Right ventricle myocardium inferior (tissue), 1 donor: ENCODE measurements at places on chromosomes 6 and 20. TPM values are rescaled to one million over a fixed set of nuclear protein-coding genes. Genes with fewer than 3 reads are reported as not detected.

DNA sequence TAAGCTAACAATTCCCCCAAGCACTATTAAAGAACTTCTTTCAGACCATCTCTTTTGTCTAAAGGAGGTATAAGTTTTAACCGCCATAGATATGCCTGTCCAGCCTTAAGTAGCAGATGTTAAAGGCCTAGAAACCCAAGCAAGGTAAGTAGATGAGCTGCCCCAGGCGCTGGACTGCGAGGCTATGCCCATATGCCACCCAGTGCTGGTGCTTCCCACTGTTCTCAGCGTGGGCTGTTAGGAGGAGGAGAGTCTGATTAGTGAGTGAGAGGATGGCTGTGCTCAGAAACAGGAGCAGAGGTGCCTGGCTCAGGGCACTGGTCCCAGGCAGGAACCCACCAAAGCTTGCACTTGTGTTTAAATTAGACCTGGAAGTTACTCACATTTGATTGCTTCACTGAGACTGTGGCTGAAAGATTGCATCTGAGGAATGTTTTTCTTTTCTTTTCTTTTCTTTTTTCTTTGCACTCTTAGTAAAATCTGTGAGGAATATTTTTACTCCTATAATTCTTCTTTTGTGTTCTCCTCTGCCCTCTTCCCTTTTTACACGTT, 32.2 kb downstream of the PRPH2 start:
- no peak for DNase-seq

DNA sequence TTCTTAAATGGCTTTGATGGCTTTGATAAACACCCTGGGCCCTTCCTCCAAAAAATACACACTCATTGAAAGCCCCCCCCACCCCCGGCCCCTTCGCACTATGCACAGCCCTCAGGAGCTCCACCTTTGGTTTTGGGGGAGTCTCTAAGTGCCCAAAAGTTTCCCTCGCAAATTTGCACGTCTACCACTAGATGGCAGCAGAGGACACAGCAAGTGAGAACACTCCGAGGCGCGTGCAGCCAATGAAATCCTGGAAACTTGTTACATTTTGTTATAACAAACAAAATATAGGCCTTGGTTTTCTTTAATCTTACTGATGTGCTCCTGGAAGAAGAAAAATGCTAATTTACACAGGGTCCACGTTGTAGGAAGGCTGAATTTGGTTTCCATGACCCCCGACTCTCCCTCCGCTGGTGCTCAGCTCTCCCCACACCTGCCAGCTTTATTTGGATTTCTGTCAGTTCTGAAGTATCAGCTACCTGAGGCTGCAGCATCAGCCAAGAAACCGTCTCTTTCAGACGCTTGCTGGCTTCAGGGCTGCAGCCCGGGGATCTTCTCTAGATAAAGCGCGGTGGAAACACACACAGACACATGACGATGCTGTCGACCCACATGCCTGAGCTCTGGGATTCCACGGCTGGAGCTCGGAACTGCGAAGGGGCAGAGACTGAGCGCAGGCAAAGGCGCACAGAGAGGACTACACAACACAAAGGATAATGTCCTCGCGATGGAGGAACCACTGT, 148.3 kb upstream of the RPS6KA2 start:
- DNase-seq = no peak

DNA sequence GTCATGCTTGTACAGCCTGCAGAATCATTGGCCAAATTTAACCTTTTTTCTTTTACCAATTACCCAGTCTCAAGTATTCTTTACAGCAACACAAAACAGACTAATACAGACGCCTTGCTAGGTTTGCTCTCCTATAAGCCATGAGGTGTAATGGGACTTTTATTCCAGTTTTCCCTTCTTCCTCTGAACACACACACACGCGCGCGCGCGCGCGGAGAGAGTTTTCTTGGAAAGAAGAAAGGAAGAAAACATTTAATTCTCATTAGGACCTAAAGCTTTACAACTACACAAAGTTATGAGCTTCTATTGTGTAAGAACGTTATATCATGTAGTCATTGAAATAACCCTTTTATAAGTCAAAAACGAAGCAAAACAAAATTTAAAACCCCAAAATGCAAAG, 681.6 kb upstream of the FLRT3 start:
- DNase-seq = no peak

- no peak for DNase-seq
These were observed 984 bp downstream of the TFAP2C start for GRCh38 chr20:56630086-56630493.

DNA sequence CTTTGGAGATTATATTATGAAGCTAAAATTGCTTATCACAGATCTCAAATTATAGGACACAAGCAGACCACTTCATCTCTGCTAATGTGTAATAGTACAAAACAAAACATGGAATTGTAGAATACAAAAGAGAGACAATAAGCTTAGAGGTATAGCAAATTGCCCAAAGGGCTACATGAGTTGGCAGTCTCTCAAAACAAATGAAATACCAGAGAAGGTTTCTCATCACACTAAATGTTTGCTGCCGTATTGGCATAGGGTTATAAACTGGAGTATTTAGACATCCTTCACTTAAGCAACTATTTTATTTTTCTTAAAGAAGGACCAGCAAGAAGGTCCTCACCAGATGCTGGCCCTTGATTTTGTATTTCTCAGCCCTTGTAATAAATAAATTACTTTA, 5.9 kb upstream of the EYA4 start:
- no peak for DNase-seq

DNA sequence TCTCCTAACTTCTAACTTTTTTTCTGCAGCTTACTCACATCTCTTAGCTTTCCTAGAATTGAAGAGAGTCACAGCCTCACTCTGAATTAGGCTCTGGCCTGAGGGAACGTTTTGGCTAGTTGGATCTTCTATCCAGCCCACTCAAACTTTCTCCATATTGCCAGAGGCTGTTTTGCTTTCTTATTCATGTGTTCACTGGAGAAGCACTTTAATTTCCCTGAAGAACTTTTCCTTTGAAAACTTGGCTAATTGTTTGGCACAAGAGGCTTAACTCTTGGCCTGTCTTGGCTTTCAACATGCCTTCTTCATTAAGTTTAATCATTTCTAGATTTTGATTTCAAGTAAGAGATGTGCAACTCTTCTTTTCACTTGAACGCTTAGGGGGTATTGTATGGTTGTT, 138.2 kb upstream of the PLCB4 start:
- no peak for DNase-seq

DNA sequence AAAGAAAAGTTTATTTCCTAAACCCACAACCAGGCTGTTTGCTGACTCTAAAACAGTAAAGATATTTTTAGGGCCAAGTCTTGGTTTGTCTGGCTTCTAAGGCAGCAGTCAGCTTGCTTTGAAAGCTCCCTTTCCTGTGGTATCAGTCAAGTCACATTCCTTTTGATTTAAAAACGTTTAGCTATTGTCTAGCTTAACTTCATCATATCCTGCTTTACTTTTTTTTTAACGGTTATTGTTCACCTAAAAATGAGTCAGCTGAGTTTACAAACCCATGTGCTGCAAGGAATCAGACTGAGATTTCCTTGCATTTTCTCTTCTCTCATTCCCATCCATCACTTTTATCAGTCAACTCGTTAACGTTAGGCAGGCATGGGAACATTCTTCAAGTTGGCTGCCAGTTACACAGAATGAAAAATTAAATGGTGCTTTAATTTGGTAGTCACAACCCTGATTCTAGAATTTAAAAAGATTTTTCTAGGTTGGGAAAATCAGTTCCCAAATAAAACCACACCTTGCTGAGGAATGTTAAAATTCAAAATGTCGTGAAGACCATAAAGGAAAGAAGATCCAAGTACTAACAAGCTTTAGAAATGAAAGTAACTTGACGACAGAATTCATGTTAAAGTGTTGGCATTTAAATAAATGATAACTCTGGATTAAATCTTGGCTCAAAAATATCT, 45.9 kb downstream of the ELOVL5 start:
- DNase-seq = no peak

Gene GABRR2
- total RNA-seq = 0.35 TPM

Gene WFDC10B
- total RNA-seq = not detected

Gene ARHGAP18
- total RNA-seq = 8.1 TPM

Gene GNRH2
- not detected for total RNA-seq

Gene PRKN
- total RNA-seq = 19.5 TPM

Gene CRISP3
- not detected for total RNA-seq
